Aorta (tissue), 5 donors: ENCODE measurements at places on chromosomes 3 and 15. TPM values are rescaled to one million over a fixed set of nuclear protein-coding genes. Genes with fewer than 3 reads are reported as not detected.

GRCh38 chr3:54311211-54311747 is 188.9 kb downstream of the CACNA2D3 start:
- H3K36me3 ChIP-seq = no peaks in the 10 kb centered on the region
- no peak overlapping the region for H3K4me3 ChIP-seq
- no peaks in the 10 kb centered on the region for H3K27me3 ChIP-seq

DNA sequence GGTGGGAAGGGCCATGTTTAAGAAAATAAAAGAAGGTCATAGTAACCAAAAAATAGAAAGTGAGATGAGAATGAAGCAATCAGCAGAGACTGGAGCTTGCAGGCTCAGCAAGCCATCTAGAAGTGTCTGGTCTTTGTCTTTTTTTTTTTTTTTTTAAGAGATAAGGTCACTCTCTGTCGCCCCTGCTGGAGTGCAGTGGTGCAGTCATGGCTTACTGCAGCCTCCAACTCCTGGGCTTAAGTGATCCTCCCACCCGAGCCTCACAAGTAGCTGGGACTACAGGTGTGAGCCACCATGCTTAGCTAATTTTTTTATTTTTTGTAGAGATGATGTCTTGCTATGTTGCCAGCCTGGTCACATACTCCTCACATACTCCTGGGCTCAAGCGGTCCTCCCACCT is 36.2 kb downstream of the GXYLT2 start:
- DNase-seq = no peak
- H3K36me3 ChIP-seq = no peaks in the 10 kb centered on the region
- no peak overlapping the region for H3K4me3 ChIP-seq
- no peaks in the 10 kb centered on the region for H3K27me3 ChIP-seq

GRCh38 chr3:37492977-37493471 is 318.6 kb upstream of the LRRFIP2 start:
- peak overlapping the region; percentile 91 for H3K27ac ChIP-seq
- DNase-seq = no peak
- H3K27me3 ChIP-seq = no peaks in the 10 kb centered on the region
- H3K36me3 ChIP-seq = no peaks in the 10 kb centered on the region

DNA sequence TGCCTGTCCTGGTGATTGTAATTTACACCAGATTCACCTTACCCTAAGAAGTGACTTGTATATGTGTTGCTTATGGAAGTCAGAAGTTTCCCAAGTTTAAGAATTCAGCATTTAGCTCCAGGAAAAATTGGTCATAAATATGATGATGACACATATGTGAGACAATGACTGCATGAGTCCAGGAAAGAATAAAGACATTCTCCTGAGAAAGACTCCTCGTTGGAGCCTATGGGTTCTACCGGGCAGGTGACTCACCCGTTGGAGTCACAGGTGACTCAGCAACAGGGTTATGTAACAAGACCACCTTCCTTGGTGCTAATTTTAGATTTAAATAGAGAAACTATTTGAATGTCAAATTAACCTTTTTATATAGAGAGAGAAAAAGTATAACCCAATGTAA is 662.4 kb downstream of the FHIT start:
- H3K4me1 ChIP-seq = peaks cover 2% of the 10 kb centered on the region
- no peak for DNase-seq

Gene SCAPER
- total RNA-seq = 37.8 TPM

DNA sequence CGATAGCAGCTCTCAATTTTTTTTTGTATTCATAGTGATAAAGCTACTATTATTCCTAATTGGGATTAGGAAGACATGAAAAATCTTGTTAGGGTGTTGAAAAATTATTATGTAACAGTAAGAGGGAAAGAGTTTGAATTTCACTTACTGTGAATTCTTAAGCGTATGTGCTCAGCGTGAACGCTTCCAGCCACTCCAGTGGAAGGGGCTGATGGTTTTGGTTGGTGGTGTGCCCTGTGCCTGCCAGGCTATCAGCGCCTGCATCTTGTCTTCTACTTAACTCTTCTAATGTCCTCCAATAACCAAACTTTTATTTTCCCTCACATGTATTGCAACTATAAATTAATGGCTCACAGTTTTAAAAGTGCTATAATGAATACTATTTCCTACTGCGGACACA is 22.5 kb downstream of the CDIN1 start:
- H3K4me1 ChIP-seq = peaks cover 3% of the 10 kb centered on the region
- no peaks in the 10 kb centered on the region for H3K27me3 ChIP-seq
- no peaks in the 10 kb centered on the region for H3K36me3 ChIP-seq

DNA sequence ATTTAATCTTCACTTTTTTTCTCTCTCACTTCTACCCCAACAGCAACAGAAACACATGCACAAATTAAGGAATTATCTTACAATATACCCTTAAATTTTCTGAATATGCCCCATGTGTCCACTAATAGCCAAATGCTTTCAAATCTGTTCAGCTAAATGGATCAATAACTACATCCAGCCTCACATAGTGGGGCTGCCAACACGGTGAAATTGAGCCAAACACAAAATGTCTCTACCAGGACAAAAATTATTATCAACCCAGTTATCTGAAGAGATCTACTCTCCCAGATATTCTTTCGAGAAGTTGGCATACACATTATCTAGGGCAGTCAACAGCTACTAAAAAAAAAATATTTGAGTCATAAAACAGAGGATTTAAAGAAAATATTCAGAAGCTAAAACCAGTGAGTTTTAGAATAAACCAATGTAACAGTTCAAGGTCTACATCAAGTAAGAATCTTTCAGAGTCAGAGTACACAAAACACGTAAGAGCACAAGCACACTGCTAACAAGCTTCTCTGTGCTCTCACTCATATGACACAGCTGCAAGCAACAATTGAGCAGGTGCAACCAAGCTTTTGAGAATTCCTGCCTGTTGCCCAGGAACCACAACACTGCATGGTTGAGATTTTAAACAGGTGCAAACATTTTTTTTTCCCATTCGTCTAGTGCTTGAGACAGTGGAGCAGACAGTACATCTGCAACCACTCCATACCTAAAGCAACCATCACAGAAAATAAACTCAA is 247.7 kb downstream of the ZBTB20 start:
- no peaks in the 10 kb centered on the region for H3K27me3 ChIP-seq
- H3K36me3 ChIP-seq = no peaks in the 10 kb centered on the region
- no peak for DNase-seq
- peaks cover 1% of the 10 kb centered on the region for H3K4me1 ChIP-seq

DNA sequence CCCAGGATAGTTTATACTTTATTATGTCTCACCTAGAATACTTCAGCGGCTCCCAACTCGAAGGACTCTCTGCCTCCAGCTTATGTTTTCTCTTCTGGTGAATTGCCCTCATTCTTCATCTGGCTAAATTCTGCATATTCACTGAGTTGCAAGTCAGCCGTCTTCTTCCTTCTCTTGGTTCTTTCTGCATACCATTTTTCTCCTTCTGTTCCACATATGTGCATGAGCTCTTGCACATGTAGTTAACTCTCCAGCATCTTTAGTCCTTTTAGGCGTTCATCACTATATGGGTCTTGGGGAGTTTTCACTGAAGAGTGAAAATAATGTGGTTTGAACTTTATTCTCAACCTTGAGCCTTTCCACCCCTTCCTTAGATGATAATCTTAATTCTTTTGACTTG is 70.1 kb downstream of the AP4E1 start:
- no peak overlapping the region for H3K4me3 ChIP-seq
- no peak overlapping the region for H3K27ac ChIP-seq
- H3K27me3 ChIP-seq = no peaks in the 10 kb centered on the region
- H3K36me3 ChIP-seq = no peaks in the 10 kb centered on the region

DNA sequence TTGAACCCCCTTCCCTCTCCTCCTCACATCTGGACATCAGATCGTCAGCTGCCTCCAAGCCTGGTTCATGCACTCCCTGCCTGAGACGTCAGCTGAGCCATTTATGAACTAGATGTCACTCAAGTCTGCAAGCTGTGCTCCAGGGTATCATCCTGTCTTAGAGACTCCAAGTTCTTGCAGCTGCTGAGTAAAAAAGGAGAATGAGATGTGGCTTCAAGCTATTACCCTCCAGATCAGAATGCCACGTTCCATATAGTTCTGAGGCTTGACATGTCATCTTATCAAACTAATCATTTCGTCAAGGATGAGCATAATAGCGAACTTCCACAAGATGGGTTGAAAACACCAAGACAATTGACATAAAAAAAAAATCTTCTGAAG is 766.3 kb downstream of the TBL1XR1 start:
- H3K4me3 ChIP-seq = no peak overlapping the region
- H3K4me1 ChIP-seq = no peaks in the 10 kb centered on the region
- H3K27ac ChIP-seq = no peak overlapping the region

Gene PYDC2
- not detected for total RNA-seq

Gene RSL24D1
- total RNA-seq = 66.4 TPM

Gene PRSS50
- not detected for total RNA-seq

DNA sequence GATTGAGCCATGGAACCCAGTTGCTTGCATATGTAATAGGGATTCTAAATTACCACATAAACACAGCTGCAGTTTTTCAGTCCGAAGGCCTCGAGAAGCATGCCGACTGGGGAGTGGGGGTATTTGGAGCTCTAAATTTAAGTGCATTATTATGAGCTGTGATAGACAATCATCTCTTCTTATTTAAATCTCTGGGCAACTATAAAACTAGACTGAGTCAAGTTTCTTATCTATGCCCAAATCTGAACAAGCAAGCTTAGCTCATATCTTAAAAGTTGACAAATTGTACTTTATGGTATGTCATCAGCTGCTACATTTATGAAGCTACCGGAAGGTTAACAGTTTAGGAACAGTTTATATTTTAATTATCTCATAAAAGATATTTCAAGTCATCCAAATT is 19.5 kb upstream of the THRB start:
- no peaks in the 10 kb centered on the region for H3K36me3 ChIP-seq
- H3K4me1 ChIP-seq = no peaks in the 10 kb centered on the region
- H3K4me3 ChIP-seq = no peak overlapping the region
- no peak overlapping the region for H3K27ac ChIP-seq

DNA sequence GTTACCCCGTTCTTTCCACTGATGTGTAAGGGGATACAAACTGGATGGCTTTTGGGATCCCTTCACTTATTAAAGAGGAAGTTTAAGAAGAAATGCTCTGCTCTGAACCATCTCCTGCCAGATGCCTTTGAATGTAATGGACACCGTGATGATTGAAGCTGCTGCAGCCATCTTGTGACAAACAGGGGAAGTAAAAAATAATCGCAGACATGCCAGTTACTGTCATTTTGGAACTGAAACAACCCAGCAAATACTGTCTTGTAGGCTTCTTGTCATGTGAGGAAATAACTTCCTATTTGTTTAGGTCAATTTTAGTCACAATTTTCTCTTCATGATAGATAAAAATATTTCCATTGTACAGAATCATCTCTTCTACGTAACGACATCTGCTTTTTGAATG is 224.0 kb downstream of the CHL1 start:
- no peak overlapping the region for H3K4me3 ChIP-seq
- H3K4me1 ChIP-seq = peaks cover 1% of the 10 kb centered on the region
- DNase-seq = no peak
- H3K36me3 ChIP-seq = no peaks in the 10 kb centered on the region
- no peaks in the 10 kb centered on the region for H3K27me3 ChIP-seq

GRCh38 chr3:111667170-111667569 is 72.0 kb upstream of the ZBED2 start:
- no peak overlapping the region for H3K4me3 ChIP-seq
- H3K27me3 ChIP-seq = no peaks in the 10 kb centered on the region
- no peak for DNase-seq
- H3K27ac ChIP-seq = no peak overlapping the region
- H3K36me3 ChIP-seq = no peaks in the 10 kb centered on the region
